ENCODE measurements at places on chromosomes 1 and 21.

DNA sequence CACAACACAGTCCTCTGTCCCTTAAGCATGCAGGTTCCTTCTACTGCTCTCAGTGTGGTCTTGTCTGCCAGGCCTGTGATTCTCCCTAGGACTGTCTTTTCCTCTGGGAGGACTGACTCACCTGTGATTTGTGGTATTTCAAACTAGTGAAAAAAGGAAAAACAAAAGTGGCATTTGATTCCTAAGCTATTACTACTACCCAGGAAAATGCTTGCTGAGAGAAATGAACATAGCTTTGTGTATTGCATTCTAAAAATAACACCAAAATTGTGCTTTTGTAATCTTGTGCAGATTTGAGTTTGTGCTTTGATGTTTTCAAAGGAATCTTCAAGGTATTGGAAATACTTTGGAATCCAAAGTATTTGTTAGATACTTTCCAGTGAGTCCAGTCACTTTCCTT, 57.0 kb downstream of the GPR161 start:
- no peak for DNase-seq

GRCh38 chr21:33817663-33818451, 97.7 kb downstream of the ATP5PO start:
- no peak for DNase-seq

DNA sequence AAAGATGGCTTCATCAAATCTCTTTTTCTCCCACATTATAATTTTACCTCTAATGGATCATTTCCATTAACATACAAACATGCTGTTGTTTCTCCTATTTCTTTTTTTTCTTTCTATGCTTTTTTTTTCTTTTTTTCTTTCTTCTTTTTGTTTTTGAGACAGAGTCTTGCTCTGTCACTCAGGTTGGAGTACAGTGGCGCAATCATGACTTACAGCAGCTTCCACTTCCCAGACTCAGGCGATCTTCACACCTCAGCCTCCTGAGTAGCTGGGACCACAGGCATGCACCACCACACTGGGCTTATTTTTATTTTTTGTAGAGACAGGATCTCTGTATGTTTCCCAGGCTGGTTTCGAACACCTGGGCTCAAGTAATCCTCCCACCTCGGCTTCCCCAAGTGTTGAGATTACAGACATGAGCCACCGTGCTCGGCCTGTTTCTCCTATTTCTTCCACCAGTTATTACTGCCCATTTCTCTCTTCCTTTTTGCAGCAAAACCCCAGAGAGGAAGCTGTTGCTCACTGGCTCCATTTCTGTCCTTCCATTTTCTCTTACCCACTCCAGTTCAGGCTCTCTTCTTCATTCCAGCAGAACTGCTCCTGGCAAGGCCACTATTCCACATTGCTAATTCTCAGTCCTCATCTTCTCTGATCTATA, 32.1 kb upstream of the OPRD1 start:
- no peak for DNase-seq

GRCh38 chr1:71414179-71414578, 333.3 kb upstream of the ZRANB2 start:
- DNase-seq = no peak

DNA sequence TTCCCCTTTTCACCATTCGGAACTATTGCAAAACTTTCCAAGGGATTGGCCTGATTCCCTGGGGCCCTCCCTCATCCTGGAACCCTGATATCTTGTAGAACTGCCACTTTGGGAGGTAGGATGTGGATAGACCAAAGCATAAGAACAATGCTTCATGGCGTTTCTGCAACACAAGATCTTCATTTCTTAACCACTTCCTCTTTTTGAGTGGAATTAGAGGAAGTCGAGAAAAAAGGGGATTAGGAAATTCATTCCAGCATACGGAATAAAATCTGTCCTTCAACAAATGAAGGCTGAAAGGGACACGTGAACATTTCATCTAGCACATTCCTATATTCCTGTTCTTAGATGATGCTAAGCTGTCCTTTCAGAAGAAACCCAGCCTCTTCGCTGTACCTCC, 149.3 kb downstream of the HUNK start:
- no peak for DNase-seq

DNA sequence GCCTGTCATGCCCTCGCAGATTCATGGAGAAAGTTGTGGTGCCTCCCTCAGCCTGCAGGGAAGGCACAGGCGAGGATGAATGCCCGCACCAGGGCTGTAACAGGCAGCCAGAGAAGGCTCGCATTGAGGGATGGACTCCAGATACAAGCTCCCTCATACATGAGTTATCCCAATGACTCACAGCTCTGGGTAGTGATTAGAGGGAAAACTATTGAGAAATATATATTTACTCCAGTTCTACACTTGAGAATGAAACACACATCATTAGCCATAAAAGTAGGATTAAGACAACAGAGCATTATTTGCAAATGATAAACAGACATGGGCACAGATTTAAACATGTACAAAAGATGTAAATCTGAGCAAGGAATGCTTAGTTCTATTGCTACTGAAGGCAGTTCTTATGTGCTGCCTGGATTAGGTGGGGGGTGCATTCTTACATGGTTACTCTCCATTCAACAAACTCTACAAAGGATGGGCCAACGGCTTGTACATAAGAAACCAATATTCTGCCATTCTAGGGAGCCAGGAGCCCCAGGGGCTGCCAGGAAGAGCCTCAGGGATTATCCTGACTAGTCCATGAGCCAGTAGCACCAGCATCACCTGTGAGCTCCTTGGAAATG, 97.9 kb downstream of the CSMD2 start:
- DNase-seq = no peak

DNA sequence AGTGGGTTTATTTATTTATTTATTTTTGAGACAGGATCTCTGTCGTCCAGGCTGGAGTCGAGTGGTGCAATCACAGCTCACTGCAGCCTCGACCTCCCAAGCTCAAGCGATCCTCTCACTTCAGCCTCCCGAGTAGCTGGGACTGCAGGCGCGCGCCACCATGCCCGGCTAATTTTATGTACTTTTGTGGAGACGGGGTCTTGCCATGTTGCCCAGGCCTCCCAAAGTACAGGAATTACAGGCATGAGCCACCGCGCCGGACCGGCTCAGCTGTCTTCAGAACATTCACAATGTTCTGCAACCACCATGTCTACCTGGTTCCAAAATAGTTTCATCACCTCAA, 406 bp upstream of the DNAJC8 start:
- no peak for DNase-seq

- DNase-seq = no peak
These were observed 86.6 kb downstream of the PTBP2 start for GRCh38 chr1:96808191-96808590.

GRCh38 chr1:6688001-6688400, 13.6 kb downstream of the DNAJC11 start:
- no peak for DNase-seq

GRCh38 chr1:118960567-118961136, 27.5 kb downstream of the TBX15 start:
- DNase-seq = no peak

DNA sequence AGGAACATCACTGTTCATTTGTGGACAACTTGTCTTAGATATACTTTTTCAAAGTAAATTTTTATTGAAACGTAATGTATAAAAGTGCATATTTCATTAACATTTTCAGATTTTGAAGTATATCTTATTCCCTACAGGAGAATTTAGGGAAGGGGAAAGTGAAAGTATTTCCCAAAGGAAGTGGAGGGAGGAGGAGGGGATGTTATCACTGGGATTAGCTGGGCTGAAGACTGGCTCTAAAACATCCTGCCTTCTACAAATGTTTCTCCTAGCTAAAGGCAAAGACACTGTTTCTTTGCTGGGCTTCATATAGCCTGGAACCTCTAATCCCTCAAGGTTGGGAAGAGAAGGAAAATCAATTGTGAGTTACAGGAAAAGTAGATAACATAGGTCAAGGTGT, 7.1 kb upstream of the ZNF697 start:
- DNase-seq = no peak

DNA sequence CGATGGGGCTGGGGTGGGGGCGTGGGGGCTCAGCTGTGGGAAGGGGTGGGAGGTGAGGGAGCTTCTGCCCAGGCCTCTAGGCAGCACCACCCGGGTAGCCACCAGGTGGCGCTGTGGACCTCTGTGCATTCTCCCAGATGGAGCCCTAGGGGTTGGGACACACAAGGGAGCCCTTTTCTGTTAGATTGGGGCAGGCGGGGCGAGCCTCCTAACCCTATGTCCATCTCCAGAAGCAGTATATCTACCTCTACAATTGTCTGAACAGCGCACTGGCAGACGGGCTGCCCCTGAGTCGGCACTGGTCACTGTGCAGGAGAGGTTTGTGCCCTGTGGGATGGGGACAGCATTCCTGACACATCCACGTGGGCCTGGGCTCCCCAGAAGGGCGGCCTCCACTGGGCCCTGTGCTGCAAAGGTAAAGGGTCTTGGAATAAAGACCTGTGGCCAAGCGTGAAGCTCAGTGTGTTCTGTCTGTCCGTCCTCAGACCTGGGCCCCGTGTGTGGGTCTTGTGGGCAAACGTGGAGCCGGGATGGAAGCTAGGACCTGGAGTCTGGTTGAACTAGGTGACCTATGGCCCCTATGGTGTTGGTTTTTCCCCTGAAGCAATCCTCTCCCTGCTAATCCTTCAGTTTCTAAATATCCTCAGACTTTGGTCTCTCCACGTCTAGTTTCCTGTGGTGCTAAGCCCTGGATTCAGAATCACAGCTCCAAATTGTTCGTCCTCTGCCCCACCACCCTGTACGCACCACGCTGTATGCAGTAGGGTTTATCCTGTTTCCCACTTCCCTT, 4.4 kb upstream of the LGR6 start:
- DNase-seq = no peak

DNA sequence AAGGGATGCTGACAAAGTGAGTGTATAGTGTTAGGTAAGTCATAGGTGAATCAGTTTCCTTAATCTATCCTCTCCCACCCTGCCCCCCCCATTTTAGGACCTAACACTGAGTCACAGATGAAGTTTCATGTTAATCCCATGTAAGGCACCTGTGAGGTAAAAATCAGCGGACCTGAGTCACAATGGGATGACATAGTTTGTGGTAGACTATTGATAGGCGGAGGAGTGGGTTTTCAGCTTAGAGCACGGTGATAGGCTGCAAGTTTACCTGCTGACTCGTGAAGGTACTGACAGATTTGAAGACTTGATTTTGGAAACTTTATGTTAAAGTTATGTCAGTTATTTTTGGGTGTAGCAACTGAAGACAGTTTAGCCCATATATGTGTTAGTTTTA, 1.7 kb downstream of the TOR1AIP1 start:
- no peak for DNase-seq

DNA sequence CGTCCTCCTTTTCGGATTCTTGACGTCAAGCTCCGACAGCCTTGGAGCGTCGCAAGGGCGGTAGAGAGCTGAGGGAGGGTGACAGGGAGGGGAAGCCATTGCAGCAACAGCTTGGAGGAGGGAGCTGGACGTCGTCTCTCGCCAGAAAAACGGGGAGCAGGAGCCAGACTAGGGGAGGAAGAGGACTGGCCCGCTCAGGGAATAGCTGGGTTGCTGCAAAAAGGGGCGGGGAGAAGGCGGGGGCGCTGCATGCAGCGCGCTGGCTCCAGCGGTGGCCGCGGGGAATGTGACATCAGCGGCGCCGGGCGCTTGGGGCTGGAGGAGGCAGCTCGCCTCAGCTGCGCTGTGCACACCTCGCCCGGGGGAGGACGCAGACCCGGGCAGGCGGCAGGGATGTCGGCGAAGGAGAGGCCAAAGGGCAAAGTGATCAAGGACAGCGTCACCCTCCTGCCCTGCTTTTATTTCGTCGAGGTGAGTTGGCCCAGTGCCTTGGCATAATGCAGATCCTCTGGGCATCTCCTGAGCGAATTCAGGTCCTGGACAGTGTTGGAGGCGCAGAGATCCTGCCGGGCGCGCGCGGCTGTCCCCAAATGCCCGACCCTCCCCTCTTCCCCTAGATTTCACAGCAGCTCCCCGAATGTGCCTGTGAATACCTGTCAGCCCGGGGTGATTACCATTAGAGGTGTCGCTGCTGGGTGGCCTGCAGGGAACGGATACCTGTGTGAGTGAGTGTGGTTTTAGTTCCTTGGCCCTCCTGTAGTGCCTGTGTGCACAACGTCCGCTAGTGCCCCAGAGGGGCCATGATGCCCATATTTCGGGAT, at the start of gene PLPPR4:
PLPPR4 (plus strand) TSS at position 292 of the 821 bp plus-strand sequence; CDS start at position 394, 102 bp downstream.
- no peak for DNase-seq

- DNase-seq = no peak
These were observed 26.2 kb upstream of the CAP1 start for GRCh38 chr1:40014253-40014706.

DNA sequence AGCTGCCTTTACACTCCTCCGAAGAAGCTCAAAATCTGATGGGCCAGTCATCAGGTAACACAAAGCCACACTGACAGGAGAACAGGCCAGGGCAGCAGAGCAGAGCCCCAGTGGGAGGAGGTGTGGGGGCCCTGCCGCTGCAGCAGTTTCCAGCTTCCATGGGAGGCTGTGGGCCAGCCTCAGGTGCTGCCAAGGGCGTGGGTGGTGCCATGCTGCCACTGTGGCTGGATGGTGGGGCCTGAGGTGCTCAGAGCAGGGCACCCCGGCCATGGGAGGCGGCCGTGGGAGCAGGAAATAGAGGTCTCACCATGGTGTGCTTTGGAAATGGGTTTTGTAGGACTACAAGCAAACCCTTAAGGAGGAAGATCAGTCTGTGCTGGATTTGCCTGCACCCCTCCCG, 50.8 kb upstream of the COL6A1 start:
- no peak for DNase-seq

- no peak for DNase-seq
These were observed 15.1 kb downstream of the WDR4 start for GRCh38 chr21:42864286-42864685.

GRCh38 chr1:98468111-98468717, 193.3 kb upstream of the SNX7 start:
- DNase-seq = peak; percentile 9

- no peak for DNase-seq
These were observed 351.2 kb downstream of the SMYD3 start for GRCh38 chr1:246155923-246156322.

GRCh38 chr1:86447198-86447790, 21.4 kb upstream of the CLCA1 start:
- DNase-seq = no peak

- no peak for DNase-seq
These were observed 80.1 kb upstream of the CD55 start for GRCh38 chr1:207241164-207241934.

DNA sequence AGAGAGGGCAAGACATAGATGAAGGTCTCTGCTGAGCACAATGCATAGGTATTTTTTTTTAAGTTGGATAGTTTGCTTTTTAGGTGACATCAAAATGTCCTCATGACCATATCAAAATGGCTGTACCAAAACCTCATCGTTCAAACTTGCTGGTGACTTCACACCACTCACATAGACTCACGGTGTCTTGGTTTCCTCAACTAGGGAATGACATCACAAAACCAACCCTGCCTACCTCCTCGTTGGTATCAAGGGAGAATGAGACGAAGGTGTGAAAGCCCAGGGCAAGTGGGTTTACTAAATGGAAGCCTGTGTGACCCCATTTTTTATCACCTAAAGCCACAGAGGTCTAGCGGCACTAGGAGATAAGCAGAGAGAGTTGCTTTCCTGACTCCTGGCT, 1.6 kb downstream of the PIGR start:
- DNase-seq = no peak

- DNase-seq = peak; percentile 86
These were observed 67.7 kb downstream of the MACF1 start for GRCh38 chr1:39272027-39272797.

GRCh38 chr1:20343149-20343937, 52.7 kb downstream of the VWA5B1 start:
- no peak for DNase-seq
